Sigmoid colon (tissue), 7 donors: ENCODE measurements at places on chromosomes 13 and 19. TPM values are rescaled to one million over a fixed set of nuclear protein-coding genes. Genes with fewer than 3 reads are reported as not detected.

DNA sequence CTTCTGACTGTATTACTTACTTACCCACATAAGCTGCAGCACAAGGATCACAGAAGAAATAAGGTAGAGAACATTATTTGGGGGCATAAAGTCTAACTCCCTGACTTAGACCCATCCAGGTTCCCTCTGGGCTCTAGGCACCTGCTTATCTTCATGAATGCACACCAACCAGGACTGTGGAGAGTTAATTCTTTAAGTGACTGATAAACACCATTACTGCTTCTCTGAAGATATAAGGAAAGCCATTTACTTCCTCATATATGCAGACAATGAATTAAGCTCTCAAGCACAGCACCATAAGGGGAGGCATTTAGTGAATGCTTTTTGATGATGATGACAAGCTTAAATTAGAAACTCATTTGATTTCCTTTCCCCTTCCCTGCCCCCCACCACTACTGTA is 22.5 kb downstream of the OBI1 start:
- no peak for DNase-seq
- no peak overlapping the region for H3K27ac ChIP-seq
- no peaks in the 10 kb centered on the region for H3K4me1 ChIP-seq
- H3K27me3 ChIP-seq, result no peaks in the 10 kb centered on the region
- no peak overlapping the region for H3K4me3 ChIP-seq
- peaks cover 25% of the 10 kb centered on the region for H3K36me3 ChIP-seq

- peaks cover 33% of the 10 kb centered on the region for H3K4me1 ChIP-seq
- peak overlapping the region; percentile 71 for H3K27ac ChIP-seq
- peaks cover 13% of the 10 kb centered on the region for H3K36me3 ChIP-seq
- peak overlapping the region; percentile 33 for H3K4me3 ChIP-seq
- DNase-seq, result peak; percentile 80
These were observed 4.0 kb upstream of the UBE2M start for GRCh38 chr19:58562122-58563033.

DNA sequence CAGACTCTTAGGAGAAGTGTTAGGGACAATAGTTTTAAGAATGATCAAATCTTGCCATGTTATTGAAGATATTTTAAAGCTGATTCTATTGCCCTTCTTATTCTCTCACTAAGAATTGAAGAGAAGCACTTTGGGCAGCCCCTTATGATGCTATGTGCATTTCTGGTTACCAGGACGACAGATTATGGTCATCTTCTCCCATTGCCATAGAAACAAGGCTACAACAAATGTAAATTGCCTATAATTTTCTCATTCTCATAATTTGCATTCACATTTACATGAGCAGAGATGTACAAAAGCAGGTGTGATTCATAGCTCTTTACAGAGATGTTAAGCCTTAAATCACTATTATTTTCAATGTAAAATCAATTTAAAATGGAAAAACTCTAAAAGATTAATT is 137.3 kb upstream of the PCDH9 start:
- no peak for DNase-seq
- H3K4me3 ChIP-seq, result no peak overlapping the region
- H3K27ac ChIP-seq, result no peak overlapping the region
- no peaks in the 10 kb centered on the region for H3K27me3 ChIP-seq
- H3K36me3 ChIP-seq, result no peaks in the 10 kb centered on the region
- peaks cover 8% of the 10 kb centered on the region for H3K4me1 ChIP-seq

DNA sequence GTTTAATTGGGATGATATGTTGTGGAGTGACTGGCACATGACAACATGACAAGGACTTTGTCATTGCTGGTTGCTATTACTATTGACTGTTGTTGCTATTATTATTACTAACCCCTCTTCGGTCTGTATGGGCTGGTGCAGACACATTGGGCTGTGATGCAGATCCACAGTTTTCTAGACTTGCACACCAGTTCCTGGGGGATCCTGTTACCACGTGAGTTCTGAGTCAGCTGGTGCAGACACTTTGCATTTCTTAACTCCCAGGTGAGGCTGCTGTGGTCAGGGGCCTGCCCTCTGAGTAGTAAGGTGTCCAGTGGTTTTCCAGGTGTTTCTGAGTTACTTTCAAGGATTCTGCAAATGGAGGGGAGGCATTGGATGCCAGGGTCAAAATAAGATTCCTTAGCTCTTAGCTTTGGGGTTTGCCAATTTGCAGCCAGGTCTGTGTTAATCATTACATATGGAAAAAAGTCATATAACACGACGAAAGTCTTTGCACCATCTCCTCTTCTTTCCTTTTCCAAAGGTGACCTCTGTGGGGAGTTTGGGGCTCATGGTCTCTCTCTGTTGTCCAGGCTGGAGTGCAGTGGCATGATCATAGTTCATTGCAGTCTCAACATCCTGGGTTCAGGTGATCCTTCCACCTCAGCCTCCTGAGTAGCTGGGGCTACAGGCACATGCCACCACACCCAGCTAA is 19.3 kb downstream of the BICRA start:
- peak overlapping the region; percentile 84 for H3K27ac ChIP-seq
- no peaks in the 10 kb centered on the region for H3K27me3 ChIP-seq
- no peak overlapping the region for H3K4me3 ChIP-seq
- no peak for DNase-seq
- H3K4me1 ChIP-seq, result no peaks in the 10 kb centered on the region

- no peaks in the 10 kb centered on the region for H3K27me3 ChIP-seq
- H3K4me3 ChIP-seq, result no peak overlapping the region
- no peak overlapping the region for H3K27ac ChIP-seq
- peaks cover 15% of the 10 kb centered on the region for H3K4me1 ChIP-seq
- DNase-seq, result no peak
These were observed 19.6 kb downstream of the MPND start for GRCh38 chr19:4362831-4363545.

Gene PPP1R15A
- total RNA-seq, result 69.8 TPM

Gene ZNF225
- 4.9 TPM for total RNA-seq

DNA sequence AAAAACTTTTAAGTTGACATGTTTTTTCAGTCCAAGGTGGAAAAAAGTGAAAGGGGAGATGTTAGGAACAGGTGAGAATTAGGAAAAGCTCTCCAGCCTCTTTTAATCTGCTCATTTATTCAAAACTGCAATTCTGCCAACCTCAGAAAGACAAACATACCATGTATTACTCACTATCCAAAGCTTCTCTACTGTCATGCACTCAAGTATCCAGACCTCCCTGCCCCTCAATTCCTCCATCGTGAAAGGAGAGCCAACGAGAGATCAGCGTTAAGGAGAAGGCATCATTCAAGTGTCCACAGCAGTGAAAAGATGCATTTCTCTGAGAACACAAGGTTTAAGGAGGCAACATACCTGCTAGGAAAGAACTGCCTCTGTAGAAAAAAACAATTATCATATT is 24.5 kb downstream of the DIAPH3 start:
- no peak for DNase-seq
- H3K27ac ChIP-seq, result no peak overlapping the region
- H3K27me3 ChIP-seq, result no peaks in the 10 kb centered on the region
- no peak overlapping the region for H3K4me3 ChIP-seq
- no peaks in the 10 kb centered on the region for H3K36me3 ChIP-seq
- H3K4me1 ChIP-seq, result no peaks in the 10 kb centered on the region

DNA sequence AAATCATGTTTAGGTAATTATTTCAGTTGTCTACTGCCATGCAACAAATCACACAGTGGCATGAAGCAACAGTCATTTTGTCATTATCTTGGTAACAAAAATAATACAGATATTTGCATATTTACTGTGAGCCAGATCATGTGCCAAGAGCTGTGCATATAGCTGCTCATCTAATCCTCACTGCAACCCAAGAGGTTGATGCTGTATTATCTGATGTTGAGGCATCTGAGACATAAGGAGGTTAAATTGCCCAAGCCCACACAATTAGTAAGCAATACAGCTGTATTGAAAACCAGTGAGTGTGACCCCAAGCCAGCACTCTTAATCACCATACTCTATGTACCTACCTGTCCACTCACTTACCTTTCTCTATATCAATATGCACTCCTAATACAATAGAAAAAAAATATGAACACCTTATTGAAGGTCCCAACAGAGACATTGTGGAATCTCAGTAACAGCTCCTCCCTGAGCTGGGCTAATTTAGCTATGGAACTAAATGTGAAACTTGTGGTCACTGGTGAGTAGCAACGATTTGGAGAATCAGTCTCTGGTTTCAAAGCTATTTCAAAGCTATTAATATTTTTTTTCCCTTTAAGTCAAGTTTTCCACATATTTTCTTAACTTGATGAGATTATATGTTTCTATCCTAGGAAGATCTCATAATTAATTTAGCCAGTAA is 185.2 kb downstream of the KLF12 start:
- H3K27ac ChIP-seq, result no peak overlapping the region
- H3K4me3 ChIP-seq, result no peak overlapping the region
- peaks cover 21% of the 10 kb centered on the region for H3K4me1 ChIP-seq
- no peaks in the 10 kb centered on the region for H3K27me3 ChIP-seq

Gene RELB
- total RNA-seq, result 3.9 TPM

DNA sequence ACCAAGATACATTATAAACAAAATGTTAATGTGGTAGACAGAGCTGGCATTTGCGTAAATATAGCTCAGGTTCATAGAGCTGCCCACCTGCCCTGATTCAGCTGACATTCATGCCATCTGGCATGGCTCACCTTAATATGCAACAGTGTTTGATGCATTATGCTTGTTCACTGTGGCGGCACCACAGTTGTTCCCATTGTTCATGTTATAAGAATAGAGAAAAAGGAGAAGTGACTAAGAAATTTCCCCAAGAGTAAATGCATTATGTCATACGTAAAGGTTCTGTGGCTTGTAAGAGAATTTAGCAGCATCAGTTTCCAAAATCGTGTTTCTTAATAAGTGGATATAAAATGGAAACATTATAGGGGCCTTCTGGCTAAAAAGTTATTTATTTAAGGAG is 4.5 kb downstream of the CCNA1 start:
- peaks cover 12% of the 10 kb centered on the region for H3K27me3 ChIP-seq
- no peak for DNase-seq
- no peak overlapping the region for H3K4me3 ChIP-seq
- H3K27ac ChIP-seq, result no peak overlapping the region
- no peaks in the 10 kb centered on the region for H3K36me3 ChIP-seq

DNA sequence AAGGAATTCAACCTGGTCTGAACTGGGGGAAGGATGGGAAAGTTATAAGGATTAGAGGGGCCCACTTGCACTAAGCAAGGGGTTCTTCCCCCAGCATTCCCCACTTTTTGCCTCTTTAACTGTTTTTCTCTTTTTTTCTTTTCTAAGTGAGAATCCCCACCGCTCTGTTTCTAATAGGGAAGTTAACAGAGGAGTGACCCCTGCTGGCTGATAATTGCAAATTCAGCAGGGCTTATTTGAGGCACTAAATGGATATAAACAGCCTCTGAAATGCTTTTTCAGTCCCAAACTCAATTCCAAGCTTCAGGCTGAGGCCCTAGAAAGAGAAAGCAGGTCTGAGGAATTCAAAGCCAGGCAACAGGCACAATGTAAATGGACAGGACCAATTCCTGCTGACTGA is 38.2 kb upstream of the CEACAM21 start:
- no peaks in the 10 kb centered on the region for H3K4me1 ChIP-seq
- no peak overlapping the region for H3K27ac ChIP-seq
- no peaks in the 10 kb centered on the region for H3K36me3 ChIP-seq

- no peaks in the 10 kb centered on the region for H3K27me3 ChIP-seq
- no peaks in the 10 kb centered on the region for H3K4me1 ChIP-seq
- no peak for DNase-seq
- no peaks in the 10 kb centered on the region for H3K36me3 ChIP-seq
- no peak overlapping the region for H3K27ac ChIP-seq
These were observed 995.9 kb downstream of the UQCRFS1 start for GRCh38 chr19:28217022-28217421.

GRCh38 chr19:11053817-11054195 is 35.5 kb upstream of the LDLR start:
- peaks cover 11% of the 10 kb centered on the region for H3K36me3 ChIP-seq
- H3K27ac ChIP-seq, result peak overlapping the region; percentile 15

Gene URI1
- total RNA-seq, result 54.6 TPM
